ENCODE measurements at places on chromosomes 3 and 15.

DNA sequence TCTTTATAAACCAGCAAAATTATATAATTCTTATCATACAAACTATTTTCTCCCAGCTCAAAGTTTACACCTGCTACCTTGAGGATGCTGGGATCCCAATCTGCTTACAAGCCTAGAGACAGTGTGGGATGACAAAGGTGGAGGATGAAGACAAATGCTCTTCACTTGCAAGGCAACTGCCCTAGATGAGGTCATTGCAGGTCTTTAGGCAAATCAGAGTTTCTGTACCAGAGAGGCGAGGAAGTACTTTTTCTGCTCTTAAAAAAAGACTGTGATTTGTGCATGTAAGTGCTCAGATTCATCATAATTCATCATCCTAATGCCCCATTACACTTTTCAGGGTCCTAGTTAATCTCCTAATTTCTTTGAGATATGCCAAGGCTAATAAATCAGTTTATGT, 376.1 kb downstream of the ZPLD1 start:
- no peak for DNase-seq

- no peak for DNase-seq
Observed at GRCh38 chr15:94238539-94239118, 7.3 kb downstream of the MCTP2 start.

GRCh38 chr3:79113876-79114275, 653.9 kb downstream of the ROBO1 start:
- no peak for DNase-seq

GRCh38 chr3:10524799-10525301, 19.5 kb upstream of the ATP2B2 start:
- DNase-seq: no peak

- no peak for DNase-seq
Observed at GRCh38 chr3:166527325-166527724, 690.1 kb upstream of the BCHE start.

- no peak for DNase-seq
Observed at GRCh38 chr15:75153565-75154276, 48.0 kb upstream of the C15orf39 start.

GRCh38 chr3:45537970-45538640, 56.4 kb upstream of the LIMD1 start:
- DNase-seq: no peak

- DNase-seq: no peak
Observed at GRCh38 chr3:69749461-69749860, 10.2 kb downstream of the MITF start.

GRCh38 chr15:55518641-55519040, 10.6 kb upstream of the DNAAF4 start:
- DNase-seq: no peak

GRCh38 chr3:14698601-14699244, 23.8 kb downstream of the C3orf20 start:
- DNase-seq: no peak

- no peak for DNase-seq
Observed at GRCh38 chr15:29784413-29784812, 37.9 kb downstream of the TJP1 start.

DNA sequence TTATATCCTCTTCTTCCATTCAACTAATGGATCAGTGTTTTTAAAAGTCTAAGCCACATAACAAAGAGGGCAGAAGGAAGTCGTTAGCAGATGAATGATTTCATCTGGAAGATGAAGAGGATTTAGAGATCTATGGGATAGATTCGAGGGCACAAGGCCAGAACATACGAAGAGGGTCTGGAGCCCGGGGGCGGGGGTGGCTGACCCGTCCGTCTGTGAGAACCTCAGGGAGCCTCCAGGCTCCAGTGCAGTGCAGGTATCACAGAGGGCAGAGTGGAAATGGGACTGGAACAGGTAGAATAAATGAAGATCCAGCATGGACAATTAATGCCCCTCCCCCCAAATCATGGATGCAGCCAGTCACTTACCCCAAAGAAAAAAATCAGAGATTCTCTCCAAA, 1.5 kb upstream of the GOLGA8B start:
- no peak for DNase-seq

- no peak for DNase-seq
Observed at GRCh38 chr3:11705049-11705448, 61.3 kb upstream of the VGLL4 start.

- DNase-seq: no peak
Observed at GRCh38 chr3:58497097-58497496, 5.2 kb downstream of the KCTD6 start.

DNA sequence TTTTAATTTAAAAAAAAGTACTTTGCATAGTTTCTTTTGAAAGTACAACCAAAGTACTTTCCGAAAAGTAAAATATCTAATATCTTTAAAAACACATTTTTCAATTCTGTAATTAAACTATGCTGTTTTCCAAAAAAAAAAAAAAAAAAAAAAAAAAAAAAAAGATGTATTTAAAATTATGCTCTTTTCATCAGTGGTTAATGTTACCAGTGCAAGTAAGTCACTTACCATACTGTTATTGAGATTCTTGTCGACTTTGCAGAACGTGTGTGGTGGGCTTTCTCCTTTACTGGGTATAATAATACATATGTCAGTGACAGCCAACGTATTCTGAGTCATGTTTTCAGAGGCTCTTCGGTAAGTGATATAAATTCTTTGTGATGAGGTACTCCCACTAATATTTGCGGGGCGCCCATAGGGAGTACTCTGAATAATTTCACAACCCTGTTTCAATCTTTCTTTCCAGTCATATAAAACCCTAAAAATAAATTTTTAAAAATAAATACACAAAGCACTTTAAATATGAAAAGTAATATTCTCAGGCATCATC, 39.9 kb downstream of the DENND4A start:
- DNase-seq: no peak

DNA sequence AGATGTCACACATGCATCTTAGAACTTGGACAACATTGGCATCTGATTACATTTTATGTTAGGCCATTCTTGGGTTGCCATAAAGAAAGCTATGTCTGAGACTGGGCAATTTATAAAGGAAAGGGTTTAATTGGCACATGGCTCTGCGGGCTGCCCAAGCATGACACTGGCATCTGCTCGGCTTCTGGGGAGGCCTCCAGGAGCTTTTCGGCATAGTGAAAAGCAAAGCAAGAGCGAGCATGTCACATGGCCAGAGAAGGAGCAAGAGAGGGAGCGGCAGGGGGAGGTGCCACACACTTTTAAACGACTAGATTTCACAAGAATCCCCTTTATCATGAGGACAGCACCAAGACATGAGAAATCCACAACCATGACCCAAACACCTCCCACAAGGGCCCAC, 11.3 kb downstream of the RYR3 start:
- DNase-seq: no peak

- DNase-seq: no peak
Observed at GRCh38 chr3:134374791-134375581, 739 bp upstream of the AMOTL2 start.

- peak; percentile 33 for DNase-seq
Observed at GRCh38 chr3:62558549-62559112, 185.3 kb upstream of the FEZF2 start.

DNA sequence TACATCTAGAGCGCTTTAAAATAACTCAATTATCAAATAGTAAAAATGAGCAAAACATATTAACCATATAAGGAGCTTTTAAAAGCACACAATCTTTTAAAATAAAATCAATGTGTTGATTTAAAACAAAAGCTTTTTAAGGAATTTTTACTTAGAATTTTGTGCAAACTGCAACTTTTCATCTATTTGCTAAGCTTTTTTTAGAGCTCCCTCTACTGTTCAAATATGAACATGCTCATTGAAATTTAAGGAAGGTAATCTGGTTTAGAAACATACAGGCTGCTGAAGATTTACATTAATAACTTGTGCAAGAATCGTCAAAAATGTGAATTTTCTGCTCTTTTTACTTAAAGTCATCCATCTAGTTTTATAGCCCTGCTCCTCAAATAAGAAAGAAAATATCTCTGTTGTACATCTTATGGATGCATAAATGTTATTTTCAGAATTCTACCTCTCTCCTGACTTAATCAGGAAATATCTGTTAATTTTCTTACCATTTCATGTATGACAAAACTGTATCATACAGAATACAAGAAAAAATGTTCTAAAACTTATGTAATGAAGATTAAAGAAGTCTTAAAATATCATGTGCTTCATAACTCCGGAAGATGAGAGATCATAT, 469.4 kb upstream of the ROBO2 start:
- DNase-seq: peak; percentile 19

DNA sequence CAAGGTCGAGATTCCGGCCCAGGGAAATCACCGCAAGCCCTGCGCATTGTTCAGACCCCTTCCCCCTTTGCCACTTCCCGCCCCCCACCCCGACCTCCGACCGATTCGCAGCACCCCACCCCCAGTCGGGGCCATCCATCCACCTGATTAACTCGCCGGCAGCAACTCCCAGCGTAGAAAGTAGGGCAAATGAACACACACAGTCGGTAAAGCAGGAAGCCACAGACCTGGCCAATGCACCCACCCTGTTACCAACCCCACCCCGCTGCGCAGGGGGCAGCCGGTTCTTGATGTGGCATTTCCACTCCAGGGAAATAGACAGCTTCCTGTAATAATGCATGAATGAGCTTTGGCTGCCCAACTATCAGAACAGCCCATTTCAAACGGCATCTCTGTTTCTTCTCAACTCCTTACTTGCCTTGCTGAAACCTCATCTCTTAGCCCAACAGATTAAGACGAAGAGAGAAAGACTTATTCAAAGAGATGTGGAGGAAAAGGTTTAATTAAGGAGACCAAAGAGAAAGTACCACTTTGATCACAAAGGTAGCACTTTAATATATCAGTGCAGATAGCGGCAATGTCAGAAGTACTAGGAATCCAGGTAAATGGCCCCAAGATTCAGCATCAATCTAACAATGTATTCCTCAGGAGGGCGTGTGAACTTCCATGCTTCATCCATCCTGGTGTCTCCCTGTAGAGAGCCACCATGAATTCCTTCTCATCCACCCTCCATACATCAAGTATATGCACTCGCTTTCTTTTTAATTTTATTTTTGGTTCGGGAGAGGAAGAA, 1.9 kb downstream of the TNIK start:
- DNase-seq: no peak

DNA sequence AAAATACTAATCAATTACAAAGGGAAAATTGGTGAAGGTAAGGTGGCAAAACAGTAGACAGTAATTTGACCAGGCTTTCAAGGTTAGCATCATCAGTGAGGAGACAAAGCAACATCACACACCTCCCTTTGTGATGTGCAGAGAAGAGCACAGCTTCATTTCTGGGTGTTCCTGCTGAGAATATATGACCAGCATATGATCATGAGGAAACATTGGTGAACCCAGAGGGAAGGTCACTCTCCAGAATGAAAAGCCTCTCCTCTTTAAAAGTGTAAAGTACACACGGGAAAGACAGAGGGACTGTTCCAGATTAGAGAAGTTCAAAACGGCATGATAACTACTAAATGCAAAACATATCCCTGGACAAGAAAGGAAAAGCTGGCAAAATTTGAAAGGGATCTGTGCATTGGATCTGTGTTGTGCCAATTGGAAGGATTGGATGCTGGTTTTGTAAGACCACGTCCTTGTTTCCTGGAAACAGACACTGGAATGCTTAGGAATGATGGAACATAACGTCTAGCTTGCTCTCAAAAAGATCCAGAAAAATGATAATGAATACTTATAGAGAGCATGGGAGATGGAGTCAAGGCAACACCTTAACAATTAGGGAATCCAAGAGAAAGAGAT, 80.6 kb upstream of the MITF start:
- DNase-seq: no peak

GRCh38 chr3:8324747-8325146, 176.9 kb upstream of the LMCD1 start:
- peak; percentile 40 for DNase-seq

- DNase-seq: no peak
Observed at GRCh38 chr3:98780343-98780742, 17.2 kb downstream of the ST3GAL6 start.

DNA sequence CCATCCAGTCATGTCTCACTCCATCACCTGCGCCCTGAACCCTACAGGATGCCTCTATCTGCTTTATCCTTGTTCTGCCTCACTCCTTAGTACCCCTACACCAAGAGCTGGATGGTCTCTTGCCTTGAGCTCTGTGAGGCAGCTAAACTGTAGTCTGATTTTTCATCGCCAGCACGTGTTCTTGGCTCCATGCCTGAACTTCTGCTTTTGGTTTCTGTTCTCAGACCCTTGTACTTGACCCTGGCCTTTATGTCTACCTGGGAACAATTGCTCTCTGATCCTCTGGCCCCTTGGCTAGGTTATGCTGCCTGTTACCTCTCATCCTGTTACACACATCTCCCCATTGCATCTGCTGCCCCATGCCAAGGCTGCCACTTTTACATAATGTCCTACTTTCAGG, 318.0 kb upstream of the LMCD1 start:
- no peak for DNase-seq

DNA sequence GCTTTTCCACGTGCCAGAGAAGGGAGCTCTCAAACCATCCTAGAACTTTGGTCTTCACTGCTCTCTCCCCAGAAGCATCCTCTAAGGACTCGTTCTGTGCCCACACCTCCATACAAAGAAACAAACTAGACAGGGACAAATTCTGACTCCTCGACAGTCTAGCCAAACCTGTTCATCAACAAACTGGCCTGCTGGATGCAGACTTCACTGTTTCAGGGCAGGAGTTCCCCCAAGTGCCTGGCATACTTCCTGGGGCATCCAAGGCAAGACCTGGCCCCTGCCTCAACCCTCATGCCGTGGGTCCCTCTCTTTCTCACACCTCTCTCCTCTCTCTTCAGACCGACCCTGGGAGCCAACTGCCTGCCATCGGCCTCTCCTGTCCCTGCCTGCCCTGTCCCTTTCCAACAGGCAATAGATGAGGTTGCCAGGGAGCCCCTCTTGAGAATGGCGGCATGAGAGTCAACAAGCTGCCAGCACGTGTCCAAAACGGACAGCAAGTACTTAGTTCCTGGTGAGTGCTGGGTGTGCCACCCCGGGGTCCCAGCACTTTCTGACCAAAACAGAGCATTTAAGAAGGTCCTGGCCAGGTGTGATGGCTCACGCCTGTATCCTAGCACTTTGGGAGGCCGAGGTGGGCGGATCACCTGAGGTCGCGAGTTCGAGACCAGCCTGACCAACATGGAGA, 79.1 kb upstream of the HES1 start:
- no peak for DNase-seq

GRCh38 chr3:53026382-53027162, 19.3 kb downstream of the SFMBT1 start:
- DNase-seq: no peak

DNA sequence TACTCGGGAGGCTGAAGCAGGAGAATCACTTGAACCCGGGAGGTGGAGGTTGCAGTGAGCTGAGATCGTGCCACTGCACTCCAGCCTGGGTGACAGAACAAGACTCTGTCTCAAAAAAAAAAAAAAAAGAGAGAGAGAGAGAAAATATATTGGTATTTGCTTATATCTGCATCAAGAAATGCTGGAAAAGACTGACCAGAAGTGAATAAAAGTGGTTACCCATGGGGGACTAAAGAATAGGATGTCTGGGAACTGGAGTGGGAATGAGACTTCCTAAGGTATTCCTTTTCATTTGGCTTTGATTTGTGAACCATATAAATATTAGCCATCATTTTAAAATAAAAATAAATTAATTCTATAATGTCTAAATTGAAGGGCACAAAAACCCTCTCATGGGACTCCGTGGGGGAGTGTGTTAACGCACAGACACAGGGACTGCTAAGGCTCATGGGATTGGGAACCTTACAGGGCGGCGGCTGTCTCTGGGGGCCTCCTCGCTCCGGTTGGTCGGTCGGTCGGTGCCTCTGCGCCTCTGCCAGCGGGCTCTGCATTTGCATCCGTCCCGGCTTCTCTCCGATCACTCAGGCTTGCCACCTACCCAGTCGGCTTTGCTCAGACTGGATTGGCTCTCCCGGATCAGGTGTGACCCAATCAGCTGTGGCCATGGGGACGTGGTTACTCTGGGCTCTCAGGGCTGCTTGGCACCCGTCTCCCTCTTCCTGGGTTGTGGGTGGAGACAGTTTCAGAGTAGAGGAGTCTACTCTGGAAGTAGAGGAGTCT, 12.7 kb upstream of the TSPAN3 start:
- peak; percentile 59 for DNase-seq
